Stimulated activated CD8-positive, alpha-beta memory T cell treated with anti-CD3 and anti-CD28 coated beads, Interleukin-15, amount 100 ng/mL, for 48 hours (primary cell): ENCODE measurements at places on chromosomes 11 and 22.

- no peak for DNase-seq
Observed at GRCh38 chr11:93032580-93032979, 63.1 kb downstream of the MTNR1B start.

DNA sequence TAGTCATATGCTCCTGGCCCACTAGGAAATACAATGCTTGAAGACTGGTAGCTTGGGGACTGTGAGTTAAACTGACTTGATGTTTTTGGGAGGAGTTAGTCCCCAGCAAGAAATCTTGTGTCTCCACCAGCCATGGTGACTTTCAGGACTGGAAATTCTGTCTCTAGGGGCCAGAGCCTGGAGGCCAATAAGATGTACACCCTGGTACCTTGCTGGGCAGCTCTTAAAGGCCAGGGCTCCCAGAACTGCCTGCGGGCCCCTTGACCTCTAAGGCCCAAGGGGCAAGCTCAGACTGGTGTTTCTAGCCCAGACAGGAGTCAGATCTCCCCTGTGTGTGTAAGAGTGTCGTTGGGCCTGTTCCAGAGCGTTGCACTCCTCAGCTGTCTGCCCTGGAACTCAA lies 128.7 kb upstream of the C11orf58 start:
- DNase-seq = no peak

DNA sequence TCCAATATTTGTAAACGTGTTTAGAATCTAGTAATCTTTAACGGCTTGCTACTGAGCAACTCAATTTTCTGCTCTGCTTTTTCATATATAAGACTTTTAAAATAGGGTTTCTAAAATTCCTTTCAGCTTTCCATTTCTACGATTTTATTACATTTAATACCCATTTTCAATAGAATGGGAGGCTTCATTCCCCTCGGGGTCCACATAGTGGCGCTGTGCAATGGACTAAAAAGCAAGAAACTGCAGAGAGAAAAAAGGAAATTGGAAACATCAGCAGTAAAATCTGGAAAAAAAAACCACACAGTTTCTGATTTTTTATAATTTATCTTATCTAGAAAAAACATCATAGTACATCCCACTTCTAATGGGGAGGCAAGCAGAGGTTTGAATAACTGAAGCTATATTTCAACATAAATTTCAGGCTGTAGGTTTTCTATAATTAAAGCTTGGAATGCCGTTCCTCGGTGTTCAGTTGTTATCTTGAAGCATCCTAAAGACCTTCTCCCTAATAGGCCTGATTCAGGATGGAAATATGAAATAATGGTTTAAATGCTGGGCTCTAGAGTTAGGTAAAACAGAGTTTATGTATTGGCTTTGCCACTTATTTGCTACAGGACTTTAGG lies 18.7 kb upstream of the JHY start:
- DNase-seq = no peak

GRCh38 chr22:42306010-42306409 lies 35.6 kb upstream of the TCF20 start:
- no peak for DNase-seq

- no peak for DNase-seq
Observed at GRCh38 chr11:58926251-58926650, 13.0 kb upstream of the GLYATL1 start.
